ENCODE measurements at places on chromosomes 12 and 14. TPM values are rescaled to one million over a fixed set of nuclear protein-coding genes. Genes with fewer than 3 reads are reported as not detected.

DNA sequence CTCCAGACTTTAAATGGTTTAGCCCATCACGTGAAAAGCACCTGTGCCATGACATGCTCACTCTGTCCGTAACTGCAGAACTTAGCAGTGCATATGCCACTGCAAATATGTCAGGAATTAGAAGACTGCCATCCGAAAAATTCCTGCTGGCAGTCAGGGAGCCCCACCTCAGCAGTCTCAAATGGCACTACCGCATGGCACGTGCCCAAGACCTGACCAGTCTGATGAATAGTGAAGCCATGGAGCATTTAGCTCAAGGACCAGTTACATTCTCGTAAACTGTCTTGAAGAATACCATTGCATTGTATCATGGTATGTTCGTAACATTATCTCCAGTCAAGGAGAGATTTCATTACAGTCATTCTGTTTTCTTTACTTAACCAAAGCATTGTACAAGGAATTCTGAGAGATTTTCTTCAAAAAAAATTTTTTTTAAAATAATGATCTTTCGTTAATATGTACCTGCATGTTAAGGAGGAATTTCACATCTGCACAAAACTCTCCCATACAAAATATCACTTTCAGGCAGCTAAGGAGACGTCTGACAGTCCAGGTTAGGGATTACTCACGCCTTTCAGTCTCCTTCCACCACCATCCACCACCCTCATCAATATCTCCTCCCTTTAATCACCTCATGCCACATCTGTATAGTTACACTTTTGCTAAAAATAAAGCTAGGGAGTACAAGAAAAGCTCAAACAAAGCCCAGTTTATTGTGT lies 138.5 kb downstream of the ANO2 start:
- DNase-seq = no peak

DNA sequence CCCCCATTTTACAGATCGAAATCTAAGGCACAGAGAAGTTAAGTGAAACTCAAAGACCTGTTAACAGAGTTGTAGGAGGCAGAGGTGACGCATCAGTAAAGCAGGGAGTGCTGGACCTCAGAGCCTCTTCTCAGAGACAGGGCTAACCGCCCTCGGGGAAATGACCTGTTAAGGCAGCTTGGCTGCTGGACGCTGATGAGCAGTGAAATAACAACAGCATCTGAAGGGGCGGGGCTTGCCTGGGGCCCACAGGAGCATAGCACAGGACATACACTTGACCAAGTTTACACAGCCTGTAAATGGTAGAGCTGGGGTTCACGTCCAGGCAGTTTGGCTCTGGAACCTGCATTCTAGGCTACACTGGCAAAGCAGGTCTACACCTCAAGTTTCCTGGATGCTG lies 39.3 kb downstream of the LRTM2 start:
- no peak for DNase-seq

GRCh38 chr12:110696283-110696682 lies 7.4 kb upstream of the HVCN1 start:
- no peak for DNase-seq

Gene TROAP
- 29.2 TPM for polyA plus RNA-seq

Gene KRT77
- polyA plus RNA-seq = not detected

GRCh38 chr14:28778138-28779117 lies 11.8 kb downstream of the FOXG1 start:
- no peak for DNase-seq

DNA sequence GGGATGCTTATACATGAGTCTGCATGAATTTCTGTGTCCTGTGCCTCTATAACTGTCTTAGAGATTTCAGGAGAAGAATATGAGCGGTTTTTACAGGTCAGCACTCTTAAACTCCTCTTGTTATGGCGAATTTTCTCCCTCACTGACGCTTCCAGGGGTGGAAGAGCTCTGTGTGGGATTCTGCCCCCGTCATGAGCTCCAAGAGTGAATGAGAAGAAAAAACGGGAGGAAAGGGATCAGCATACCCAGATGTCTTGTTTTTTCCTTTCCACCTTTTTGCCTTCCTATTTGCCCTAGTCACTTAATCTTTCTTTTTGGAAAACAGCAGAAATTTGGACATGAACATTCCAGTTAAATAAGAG lies 651 bp downstream of the PFKM start:
- no peak for DNase-seq

- no peak for DNase-seq
These were observed 13.5 kb upstream of the TAS2R46 start for GRCh38 chr12:11075642-11076041.

DNA sequence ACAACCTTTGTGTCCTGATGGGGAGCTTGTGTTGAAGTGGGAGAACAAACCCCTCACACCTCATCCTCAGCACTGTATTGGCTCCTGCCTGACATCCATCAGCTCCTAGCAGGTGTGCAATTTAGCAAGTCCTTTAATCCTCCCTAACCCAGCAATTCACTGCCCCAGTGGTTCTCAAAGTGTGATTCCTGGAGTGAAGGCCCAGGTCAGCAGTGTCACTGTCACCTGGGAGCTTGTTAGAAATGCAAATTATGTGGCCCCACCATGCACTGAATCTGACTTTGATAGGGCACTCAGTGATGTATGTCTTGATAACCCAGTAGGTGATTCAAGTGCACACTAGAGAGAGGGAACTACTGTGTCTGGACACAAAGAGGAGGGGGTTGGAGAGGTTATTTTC lies 133.6 kb downstream of the FGD4 start:
- DNase-seq = no peak

DNA sequence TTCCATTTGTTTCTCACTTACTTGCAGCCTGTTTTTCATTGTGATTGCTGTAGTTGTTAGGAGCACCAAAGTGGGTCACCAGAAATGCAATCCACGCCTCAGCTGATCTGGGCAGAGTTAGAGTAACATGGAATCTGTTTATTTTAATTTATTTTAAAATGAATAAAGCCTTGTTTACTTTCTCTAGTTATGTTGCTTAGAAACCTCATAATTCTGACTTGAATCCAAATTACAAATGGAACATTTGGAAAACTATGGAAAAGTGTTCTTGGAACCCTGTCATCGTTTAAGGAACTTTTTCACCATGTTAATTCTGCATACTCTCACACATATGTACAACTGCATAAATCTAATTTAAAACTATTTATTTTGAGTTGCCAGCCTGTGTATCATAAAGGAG lies 92.2 kb upstream of the DAAM1 start:
- peak; percentile 45 for DNase-seq

DNA sequence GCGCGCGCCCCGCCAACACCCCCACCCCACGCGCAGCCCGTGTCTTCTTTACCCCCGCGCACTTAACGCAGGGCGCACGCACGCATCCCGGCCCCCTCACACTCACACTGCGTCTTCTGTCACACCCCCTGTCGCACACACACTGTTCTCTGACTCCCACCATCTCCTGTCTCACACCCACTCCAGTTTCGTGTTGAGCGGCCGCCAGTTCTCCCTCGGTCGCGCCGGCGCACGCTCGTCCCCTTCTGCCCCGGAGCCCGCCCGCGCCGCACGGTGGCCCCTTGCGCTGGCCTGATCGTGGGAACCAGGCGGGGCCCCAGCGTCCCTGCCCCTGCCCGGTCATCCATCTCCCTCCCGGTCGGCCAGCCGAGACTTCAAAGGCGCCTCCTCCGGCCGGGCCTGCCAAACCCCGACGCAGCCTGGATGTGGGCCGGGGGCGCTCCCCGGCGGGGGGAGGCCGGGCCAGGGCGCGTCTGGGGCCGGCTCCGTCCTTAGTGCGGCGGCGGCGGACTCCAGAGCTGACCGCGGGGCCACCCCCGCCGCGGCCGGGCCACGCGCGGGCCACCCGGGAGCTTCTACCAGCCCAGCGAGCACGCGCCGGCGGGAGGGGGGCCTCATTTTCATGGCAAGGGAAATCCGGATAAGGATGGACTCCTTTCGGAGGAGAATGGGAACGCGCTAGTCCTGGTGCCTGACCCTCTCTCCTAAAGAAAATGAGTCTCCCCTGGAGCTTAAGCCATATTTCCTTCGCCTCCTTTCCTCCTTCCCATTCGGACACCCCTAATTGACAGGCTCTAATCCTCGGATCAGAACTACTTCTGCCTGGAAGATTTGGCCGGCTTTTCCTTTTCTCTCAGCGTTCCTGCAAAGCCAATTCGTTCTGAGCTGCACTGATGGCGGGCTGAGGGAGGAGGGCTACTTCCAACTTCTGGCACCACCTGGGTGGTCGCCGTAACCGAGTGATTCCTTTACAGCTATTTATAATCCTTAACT lies 82.0 kb upstream of the HMGA2 start:
- peak; percentile 43 for DNase-seq

Gene PPM1A
- polyA plus RNA-seq = 73.3 TPM

Gene CAPS2
- 2.0 TPM for polyA plus RNA-seq

GRCh38 chr14:104897330-104898194 lies 27.1 kb upstream of the PLD4 start:
- no peak for DNase-seq

Gene PCNX4
- 62.1 TPM for polyA plus RNA-seq

Gene GZMB
- polyA plus RNA-seq = 0.38 TPM

GRCh38 chr14:96484399-96484798 lies 17.8 kb upstream of the PAPOLA start:
- DNase-seq = no peak

DNA sequence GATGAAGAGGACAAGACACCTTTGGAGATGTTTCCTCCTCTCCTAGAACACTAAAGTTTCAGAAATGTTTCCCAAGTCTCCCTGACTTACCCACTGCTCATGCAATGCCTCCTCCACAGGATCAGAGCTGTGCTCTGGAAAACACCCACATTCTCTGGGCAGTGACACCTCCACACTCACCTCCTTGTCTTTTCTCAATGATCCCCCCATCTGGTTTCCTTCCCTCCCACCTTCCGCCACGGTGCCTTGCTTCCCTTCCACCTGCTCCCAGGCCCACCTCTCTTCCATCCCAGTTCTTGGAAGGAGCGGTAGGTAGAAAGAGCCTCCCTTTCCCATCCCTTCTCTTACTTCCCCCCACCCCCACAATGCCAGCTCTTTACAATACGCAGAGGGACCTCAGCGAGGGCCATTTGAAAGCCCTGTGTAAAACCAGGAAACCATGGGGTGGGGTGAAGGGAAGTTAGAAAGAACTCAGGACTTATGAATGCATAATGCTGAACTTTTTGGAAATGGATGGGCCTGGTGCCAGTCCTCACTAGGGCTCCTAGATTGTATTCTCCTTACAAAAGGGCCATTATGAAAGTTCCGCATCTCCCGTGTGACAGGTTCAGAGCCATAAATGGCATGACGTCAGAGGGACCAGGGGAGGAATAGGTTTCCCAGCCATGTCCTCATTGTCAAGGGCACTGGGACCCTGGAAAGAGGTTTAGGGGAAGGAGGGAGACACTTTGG lies 12.8 kb downstream of the FBLN5 start:
- DNase-seq = no peak

- DNase-seq = no peak
These were observed 240.3 kb downstream of the MSRB3 start for GRCh38 chr12:65518771-65519170.

Gene LUM
- polyA plus RNA-seq = 502 TPM

Gene PTPN6
- polyA plus RNA-seq = 3.5 TPM

DNA sequence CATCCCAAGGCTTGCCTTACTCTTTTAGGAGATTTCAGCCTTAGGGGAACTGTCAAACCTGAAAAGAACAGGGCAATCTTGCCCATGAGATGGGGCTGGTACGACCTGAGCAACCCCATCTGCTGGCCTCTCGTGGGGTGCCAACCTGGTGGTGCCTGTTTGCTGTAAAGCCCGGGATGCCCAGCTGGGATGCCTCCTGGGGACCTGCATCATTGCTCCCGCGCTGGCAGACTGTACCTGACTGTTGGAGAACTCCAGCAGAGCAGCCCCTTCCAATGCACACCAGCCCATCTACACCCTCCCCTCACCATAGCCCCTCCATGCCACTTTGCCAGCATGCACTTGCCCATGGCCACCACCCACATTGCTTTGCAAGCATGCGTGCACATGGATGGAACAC lies 335.7 kb downstream of the RPS29 start:
- no peak for DNase-seq

GRCh38 chr12:66341126-66341525 lies 38.8 kb downstream of the HELB start:
- DNase-seq = no peak

Gene BRI3BP
- 5.6 TPM for polyA plus RNA-seq

- no peak for DNase-seq
These were observed 369.0 kb upstream of the TMTC1 start for GRCh38 chr12:30152705-30153104.

- DNase-seq = peak; percentile 12
These were observed 154.9 kb downstream of the ASCL4 start for GRCh38 chr12:107929436-107929835.

- DNase-seq = no peak
These were observed 7.7 kb upstream of the ASB2 start for GRCh38 chr14:93984070-93984469.

Gene CMA1
- 0.48 TPM for polyA plus RNA-seq

DNA sequence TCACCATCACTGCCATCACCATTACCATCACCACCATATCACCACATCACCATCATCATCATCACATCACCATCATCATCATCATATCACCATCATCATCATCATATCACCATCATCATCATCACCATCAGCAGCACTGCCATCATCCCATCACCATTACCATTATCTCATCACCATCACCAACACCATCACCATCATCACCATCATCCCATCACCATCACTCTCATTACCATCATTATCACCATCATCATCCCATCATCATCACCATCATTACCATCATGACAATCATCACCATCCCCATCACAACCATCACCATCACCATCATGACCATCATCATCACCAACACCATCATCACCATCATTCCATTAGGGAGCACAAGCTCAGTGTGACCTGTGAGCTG lies 318.0 kb downstream of the ADGRD1 start:
- no peak for DNase-seq

DNA sequence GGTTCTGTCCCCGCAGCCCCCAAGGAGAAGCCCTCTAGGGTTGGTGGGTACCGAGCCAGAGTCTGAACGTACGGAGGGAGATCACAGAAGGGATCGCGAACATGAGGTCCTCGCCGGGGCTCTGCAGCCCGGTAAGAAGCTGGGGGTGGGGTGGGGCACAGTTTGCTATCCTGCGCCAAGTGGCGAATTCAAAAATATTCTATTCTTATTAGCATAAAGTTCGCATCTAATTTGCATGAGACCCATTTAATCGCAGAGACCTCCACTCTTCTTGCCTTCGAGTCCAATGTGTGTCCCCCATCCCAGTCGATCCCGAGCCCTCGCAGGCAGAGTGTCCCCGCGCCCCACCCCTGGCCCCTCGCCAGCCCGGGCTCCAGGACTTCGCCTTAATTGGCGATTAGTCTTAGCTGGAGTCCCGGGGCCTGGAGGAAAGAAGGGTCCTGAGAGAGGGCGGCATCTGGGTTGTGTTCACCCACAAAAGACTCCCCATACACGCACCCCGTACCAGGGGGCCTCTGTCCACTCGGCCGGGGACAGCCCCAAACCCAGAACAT lies 604 bp upstream of the ARHGEF25 start:
- DNase-seq = peak; percentile 71

Gene SENP1
- polyA plus RNA-seq = 15.8 TPM

All from muscle of arm (tissue), 14 donors.